ENCODE measurements at places on chromosomes 16 and 17. TPM values are rescaled to one million over a fixed set of nuclear protein-coding genes. Genes with fewer than 3 reads are reported as not detected.

GRCh38 chr16:12095275-12096156 is 119.0 kb downstream of the SNX29 start:
- peak; percentile 70 for DNase-seq

- DNase-seq: no peak
These were observed 195.5 kb downstream of the FTO start for GRCh38 chr16:53899431-53899830.

GRCh38 chr17:15650741-15651582 is 31.5 kb upstream of the FBXW10B start:
- DNase-seq: no peak

GRCh38 chr17:80793421-80793820 is 198.2 kb upstream of the CHMP6 start:
- DNase-seq: no peak

The PYY gene
- not detected for total RNA-seq

Data from neural crest cell (in vitro differentiated cells).